ENCODE measurements at places on chromosomes 16 and 17.

GRCh38 chr16:87628940-87629339 lies 26.6 kb downstream of the JPH3 start:
- no peak for DNase-seq

DNA sequence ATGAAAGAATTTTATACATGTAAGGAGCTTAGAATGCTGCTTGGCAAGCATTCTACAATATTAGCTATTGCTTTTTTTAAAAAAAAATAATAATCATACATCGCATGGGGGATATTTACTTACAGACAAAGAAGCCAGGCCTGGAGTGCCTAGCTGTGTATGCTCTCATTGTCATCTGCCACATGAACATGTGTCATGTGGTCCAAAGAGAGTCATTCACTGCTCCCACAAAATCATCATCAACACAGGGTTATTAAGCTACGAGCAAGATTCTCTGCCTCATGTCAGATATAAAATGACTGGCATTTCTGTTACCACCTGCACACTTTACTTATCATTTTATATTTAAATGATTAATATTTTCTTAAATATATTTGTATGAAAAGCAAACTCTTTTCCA lies 1.9 kb upstream of the MT1E start:
- no peak for DNase-seq

- peak; percentile 92 for DNase-seq
Measured at GRCh38 chr17:78127239-78127887, 1.2 kb downstream of the TMC6 start.

DNA sequence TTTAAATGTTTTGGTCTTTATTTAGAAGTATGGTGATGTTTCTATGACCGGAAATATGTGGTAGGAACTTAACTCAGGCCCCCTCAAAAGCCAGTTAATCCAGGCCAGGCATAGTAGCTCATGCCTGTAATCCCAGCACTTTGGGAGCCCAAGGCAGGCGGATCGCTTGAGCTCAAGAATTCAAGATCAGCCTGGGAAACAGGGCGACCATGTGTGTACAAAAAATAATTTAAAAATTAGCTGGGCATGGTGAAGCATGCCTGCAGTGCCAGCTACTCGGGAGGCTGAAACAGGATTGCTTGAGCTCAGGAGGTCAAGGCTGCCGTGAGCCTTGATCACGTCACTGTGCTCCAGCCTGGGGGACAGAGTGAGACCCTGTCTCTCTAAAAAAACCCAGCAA lies 10.3 kb downstream of the RSL1D1 start:
- DNase-seq = no peak

Data from posterior vena cava (tissue), 2 donors.